Stimulated activated CD4-positive, alpha-beta T cell treated with anti-CD3 and anti-CD28 coated beads, Interleukin-1b, Interleukin-23, amount 100 ng/mL, for 1 hour (primary cell): ENCODE measurements at places on chromosomes 13 and 19.

DNA sequence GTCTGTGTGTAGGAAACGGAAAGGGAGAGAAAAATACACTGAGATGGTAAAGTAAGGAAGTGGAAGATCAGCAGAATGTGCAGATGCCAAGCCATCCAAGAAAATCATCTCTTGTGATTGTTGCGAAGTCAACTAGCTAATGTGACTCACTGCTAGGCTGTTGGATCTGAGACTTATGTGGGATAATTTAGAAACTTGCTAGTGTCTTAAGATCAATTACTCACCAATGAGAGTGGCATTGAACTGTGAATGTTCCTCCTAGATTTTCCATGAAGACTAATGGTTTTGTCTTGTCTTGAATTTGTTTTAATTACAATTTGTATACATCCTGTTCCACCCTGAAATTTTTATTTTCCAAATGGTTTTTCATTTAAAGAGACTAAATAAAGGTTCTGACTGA is 771.6 kb downstream of the EFNB2 start:
- DNase-seq: no peak

DNA sequence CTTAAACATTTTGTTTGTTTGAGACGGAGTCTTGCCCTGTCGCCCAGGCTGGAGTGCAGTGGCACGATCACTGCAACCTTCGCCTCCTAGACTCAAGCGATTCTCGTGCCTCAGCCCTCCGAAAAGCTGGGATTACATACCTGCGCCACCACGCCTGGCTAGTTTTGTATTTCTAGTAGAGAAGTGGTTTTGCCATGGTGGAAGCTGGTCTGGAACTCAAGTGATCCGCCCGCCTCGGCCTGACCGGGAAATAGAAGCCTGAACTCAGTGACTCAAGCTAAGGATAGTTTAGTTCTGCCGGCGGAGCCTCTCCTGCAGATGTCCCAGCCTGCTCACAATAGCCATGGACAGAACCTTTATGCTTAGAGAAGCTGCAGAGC is 53.0 kb upstream of the ZNF254 start:
- DNase-seq: no peak

GRCh38 chr13:114131583-114132418 is 622 bp downstream of the RASA3 start:
- DNase-seq: no peak

GRCh38 chr19:36097036-36097435 is 13.9 kb upstream of the OVOL3 start:
- DNase-seq: no peak

- no peak for DNase-seq
Observed at GRCh38 chr13:26468265-26468801, 89.2 kb upstream of the WASF3 start.

- no peak for DNase-seq
Observed at GRCh38 chr13:113020323-113021080, 51.5 kb downstream of the MCF2L start.

- DNase-seq: no peak
Observed at GRCh38 chr19:28577233-28577632, 635.7 kb downstream of the UQCRFS1 start.

DNA sequence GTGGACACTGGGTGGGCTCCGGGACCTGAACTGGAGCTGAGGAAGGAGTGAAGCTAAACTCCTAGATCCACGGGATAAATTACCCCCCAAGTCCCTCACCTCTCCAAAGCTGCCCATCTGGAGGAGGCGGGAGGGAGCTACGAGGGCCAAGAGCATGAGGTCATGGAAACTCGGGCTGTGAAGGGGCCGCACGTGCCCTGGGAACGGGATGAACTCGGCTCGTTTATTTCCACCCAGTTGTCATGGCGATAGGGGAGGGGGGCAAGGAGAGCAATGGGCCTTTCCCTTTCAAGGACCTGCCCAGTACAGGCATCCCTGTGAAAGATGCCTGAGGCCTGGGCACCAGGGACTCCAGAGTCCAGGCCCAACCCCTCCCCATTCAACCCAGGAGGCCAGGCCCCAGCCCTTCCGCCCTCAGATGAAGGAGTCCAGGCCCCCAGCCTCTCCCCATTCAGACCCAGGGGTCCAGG is 3.8 kb downstream of the PPP1R12C start:
- no peak for DNase-seq

GRCh38 chr13:91922969-91923592 is 524.7 kb downstream of the GPC5 start:
- DNase-seq: no peak

- DNase-seq: no peak
Observed at GRCh38 chr13:94595001-94595949, 677 bp downstream of the TGDS start.

- DNase-seq: no peak
Observed at GRCh38 chr13:107838588-107839161, 376.7 kb downstream of the LIG4 start.

DNA sequence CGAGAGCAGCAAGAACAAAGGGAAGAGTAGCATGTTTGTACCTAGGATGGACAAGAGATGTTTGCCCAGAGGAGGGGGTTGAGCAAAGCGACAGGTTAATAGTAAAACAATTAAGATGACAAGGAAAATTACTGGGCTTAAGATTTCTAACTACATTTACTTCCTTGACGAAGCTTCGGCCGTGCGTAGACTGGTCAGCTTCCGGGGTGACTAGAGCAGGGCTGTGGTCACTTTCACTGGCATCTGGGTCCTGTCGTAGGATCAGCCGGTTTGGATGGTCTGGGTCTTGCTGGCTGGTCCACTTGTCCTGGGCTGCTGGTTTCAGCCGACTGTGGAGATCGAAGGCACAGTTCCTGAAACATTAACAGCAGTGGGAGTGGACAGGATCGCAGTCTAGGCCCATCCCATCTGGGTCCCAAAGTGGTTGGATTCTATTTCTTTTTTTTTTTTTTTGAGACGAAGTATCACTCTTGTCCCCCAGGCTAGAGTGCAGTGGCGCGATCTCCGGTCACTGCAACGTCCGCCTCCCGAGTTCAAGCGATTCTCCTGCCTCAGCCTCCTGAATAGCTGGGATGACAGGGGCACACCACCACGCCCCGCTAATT is 5.0 kb upstream of the BSG start:
- no peak for DNase-seq

GRCh38 chr19:45553464-45553863 is 31.1 kb downstream of the OPA3 start:
- DNase-seq: no peak
